Fibroblast of mammary gland (primary cell): ENCODE measurements at places on chromosomes 2 and 18.

DNA sequence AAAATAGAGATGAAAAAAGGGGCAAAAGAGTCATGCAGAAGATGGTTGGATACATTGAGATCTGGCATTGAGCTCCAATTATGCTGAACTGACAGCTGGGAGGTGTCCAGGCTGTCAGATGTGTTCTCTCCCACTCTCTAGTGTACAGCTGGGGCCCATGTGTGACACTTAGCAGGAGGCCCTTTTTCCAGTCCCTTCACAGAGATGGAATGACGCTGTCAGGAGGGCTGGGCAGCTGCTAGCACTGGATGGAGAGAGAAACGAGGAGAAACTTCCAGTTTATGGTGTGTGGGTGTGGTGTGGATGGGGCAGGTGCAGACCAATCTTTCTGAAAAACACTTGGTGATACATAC, 437.7 kb upstream of the HS6ST1 start:
- no peak for DNase-seq

DNA sequence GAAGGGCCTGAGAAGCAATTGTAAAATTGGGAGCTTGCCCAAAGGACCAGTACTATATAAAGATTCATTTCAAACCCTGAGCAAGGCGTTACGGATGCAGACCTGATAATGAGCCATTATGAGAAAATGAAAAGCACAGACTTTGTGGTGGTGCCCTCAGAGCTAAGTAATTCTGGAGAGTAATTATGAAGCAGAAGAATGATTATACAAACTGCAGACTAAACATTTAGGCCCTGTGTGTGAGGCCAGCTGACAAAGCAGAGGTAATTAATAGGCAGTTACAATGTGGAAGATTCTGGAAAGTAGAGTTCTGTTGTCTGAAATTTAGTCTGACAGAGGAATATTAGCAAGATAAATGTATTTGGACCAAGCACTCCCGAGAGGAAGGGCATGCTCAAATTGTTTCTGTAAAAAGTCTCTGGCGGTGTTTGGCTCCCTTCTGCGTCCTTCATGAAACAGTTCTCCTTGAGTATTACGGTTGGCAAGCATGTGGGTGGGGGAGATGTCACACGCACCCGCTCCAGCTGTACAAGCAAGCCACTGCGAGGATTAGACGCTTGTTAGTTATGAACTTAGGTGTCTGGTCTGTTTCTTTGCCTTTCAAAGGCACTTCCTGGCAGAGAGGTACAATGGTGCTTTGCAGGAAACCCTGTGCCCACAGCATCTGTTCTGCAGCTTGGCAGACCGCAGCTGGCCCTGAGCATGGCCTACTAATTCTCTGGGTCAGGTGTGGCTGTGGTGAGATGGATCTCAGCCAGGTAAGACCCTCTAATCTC, 45.5 kb downstream of the CDC42EP3 start:
- no peak for DNase-seq

DNA sequence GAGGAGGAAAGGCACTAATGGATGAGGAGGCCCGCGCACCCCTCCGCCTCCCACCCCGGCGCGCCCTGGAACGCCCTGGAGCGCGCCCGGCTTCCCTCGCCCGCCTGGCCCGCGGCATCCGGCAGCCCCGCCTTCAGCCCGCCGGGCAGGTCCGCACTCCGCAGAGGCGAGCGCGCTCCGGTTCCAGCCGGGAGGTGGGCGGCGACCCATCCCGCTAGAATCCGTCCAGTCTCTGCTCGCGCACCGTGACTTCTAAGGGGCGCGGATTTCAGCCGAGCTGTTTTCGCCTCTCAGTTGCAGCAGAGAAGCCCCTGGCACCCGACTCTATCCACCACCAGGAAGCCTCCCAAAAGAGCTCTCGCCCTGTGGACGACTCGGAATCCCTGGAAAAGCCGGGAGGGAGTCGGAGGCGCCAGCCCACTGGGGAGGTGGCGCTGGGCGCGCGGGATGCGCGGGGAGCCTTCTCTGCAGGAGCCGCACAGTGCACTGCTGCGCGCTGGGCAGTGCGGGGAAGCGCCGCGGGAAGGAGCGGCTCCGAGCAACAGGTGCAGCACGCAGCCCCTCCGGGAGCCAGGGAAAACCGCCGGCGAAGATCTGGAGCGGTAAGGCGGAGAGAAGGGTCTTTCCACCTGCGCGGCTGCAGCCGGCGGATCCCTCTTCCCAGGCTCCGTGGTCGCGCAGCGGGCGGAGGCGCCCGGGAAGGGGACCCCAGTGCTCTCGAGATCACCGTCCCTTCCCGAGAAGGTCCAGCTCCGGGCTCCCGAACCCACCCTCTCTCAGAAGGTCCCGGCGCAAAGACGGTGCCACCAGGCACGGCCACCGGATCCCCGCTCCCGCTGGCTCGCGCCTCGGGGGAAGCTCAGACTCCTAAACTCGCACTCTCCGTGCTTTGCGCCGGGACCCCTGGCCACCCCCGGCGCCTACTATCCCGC, at the start of gene GALR1:
GALR1 (plus strand) TSS at position 280 of the 932 bp plus-strand sequence. CDS start 701 bp downstream, outside the sequence.
- DNase-seq: no peak

- no peak for DNase-seq
Observed at GRCh38 chr2:168552450-168552856, 96.4 kb downstream of the CERS6 start.

DNA sequence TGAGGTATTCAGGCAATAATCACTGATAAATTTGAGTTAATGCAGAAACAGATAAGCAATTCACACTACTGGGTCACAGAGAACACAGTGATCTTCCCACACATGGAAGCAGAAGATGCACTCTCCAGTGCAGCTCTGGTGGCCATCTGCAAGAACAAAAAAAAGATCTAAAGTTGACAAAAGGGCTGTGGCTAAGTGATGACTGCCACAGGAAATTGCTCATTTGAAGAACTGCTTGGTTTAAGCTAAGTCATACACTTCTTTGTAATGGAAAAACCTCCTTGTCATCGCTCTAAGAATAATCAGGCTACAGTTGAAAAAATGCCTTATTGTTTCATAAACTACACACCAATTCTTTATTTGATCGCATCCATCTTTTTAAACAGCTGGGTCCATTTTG, 115.1 kb downstream of the DTNB start:
- peak; percentile 81 for DNase-seq

DNA sequence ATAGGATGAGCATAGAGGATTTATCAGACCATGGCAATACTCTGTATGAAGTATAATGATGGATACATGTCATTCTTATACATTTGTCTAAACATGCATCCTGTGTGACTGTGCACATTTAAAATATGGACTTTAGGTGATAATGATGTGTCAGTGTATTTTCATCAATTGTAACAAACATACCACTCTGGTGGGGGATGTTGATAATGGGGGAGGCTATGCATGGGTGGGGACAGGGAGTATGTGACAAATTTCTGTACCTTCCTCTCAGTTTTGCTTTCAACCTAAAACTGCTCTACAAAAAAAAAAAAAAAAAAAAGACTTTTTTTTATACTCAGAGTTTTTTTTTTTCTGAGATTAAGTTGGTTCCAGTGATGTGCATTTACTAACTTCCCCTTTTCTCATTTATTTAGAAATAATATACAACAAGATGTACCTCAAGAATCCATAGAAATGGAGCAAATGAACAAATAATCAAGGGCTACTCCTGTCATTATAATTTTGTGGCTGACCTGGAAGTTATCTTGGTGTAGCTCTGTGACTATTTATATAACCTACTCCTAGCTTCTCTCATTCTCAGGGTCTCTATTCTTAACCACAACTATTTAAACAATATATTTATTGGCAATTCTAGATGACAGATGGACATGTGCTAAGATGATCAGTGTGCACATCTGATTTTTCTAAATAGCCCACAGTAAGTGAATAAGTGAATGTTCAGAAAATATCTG, 108.9 kb upstream of the ITGA4 start:
- no peak for DNase-seq

DNA sequence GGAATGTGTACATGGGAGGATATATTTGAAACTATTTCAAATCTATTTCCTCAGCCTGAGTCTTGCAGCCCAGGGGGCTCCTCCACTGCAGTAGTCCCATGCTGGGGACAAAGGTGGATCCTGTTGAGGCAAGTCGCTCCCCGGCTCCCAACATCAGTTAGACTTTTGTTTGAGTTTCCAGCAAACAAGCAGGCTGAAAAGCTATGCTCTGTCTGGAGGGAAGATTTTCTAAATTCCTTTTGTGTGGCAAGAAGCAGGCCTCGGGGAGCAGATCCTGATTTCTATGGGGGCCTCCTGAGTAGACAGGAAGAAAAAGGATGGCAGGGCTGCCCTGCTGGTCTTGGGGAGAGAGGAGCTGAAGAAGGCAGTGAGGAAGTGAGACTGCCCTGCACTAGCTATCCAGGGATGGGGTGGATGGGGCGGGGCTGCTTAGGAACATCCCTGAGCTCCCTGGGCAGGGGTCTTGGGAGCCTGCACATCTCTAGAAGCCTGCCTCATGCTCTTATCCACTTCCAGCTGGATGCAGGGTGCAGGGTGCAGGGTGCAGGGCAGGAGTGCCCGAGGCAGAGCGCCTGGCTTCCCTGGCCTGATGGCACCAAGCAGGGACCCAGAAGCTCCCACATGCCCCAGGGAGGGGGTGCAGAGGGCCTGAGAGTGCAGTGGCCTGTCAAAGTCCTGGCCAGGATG, 6.0 kb upstream of the CIB4 start:
- no peak for DNase-seq

DNA sequence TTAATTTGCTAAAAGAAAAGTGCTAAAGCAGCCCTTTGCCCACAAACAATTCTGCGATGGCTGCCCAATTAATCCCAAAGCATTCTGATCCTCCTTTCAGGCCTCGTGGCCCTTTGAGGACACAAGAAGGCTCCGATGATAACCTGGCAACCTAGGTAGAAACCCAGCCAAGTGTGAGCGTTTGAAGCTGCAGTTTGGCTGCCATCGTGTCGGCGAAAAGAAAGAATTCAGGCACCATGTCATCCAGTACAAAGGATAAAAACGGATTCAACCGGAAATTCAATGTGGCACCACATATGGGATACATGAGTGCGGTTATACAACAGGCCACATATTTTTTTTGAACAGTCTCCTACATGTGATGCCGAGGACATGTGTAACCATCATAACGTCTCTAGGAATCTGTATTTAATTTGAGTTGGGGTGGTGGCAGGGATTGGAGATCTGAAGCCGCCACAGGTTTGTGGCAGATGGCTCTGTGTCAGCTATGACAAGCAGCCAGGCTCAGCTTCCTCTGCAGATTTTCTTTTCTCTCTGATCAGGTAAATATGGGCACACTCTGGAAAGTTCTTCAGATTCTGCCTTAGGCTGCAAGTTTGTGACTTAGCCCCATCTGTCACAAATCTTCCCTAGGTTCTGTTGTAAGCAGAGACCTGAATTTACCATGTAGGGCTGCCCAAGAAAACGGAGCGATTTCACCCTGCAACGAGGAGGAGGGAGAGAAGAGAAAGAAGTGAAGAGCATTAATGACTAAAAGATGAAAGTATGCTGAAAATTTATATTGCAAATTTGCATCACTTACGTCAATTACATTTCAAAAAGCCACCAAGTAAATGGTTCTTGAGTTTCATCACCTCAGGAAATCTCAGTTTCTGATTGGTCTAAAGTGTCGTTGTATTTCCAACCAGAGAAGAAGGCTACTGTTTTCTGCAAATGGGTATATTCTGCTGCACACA, 573.2 kb downstream of the ZEB2 start:
- DNase-seq: no peak
